ENCODE measurements at places on chromosomes 3 and 15.

GRCh38 chr15:57018151-57018550, 99.7 kb downstream of the TCF12 start:
- no peak for DNase-seq

DNA sequence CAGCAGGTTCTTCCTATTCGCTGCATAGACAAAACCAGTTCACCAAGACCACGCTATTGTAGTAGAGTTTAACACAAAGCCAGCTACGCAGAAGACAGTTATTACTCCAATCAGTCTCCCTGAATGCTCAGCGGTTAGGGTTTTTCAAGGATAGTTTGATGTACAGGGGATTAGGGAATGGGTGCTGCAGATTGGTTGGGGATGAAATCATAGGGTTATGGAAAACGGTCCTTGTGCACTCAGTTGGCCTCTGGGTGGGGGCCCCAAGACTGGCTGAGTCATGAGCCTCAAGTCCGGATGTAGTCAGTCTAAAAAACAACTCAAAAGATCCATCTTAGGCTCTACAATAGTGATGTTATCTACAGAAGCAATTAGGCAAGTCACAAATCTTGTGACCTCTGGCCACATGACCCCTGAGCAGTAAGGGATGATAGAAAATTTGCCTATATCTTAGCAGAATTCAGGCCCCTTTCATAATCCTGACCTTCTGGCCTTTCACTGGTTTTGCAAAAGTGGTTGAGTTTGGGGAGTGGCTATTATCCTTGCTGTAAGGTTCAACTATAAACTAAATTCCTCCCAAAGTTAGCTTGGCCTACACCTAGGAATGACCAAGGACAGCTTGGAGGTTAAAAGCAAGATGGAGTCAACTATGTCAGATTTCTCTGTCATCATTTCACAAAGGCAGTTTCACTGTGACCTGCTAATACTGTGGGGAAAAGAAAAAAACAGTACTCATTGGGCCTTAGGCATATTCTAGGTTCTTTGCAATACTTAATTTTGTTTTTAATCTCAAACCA, 57.7 kb downstream of the LIPC start:
- DNase-seq, result no peak

- no peak for DNase-seq
Observed at GRCh38 chr3:9916734-9917680, at the start of gene IL17RC. IL17RC (plus strand) TSS chr3:9917098; CDS start chr3:9917316, 218 bp downstream.

DNA sequence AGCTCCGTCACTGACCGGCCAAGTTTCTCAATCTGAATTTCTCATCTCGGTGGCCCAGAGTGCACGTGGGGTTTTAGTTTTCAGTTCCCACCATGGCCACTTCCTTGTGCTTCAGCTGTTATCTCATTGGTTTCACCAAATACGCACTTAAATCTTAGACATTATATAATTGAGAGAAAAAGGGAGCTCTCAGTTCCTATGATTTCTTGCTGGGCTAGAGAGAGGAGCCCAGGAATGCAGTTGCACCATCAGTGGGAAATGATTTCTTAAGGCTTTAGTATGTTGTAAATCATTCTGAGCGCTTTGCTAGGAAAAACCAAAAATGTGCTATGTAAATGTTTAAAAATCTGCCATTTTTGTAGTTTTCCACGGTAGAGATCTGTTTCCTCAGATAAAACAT, 53.2 kb downstream of the OXNAD1 start:
- DNase-seq, result no peak

DNA sequence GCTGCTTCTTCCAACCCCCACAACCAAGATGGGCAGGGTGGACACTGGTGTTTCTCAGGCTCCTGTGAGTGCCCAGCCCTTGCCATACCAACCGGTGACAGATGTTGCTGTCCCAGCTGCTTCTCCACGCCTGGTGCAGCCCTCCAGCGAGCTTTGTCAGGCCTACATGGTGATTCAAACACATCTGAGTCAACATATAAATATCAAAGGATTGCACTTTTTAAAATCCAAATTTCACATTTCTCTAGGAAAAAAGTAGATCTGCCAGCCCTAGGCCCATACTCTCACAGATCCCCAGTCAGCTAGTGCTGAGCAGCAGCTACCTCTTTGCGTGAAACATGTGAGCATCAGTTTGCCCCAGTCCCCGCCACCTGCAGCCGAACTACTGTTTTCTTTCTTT, 52.7 kb downstream of the RPN1 start:
- DNase-seq, result no peak

- no peak for DNase-seq
Observed at GRCh38 chr3:58329922-58330413, 2.7 kb upstream of the PXK start.

GRCh38 chr3:149353581-149354184, 20.2 kb upstream of the TM4SF18 start:
- DNase-seq, result no peak

GRCh38 chr15:91478717-91479191, 374.8 kb upstream of the SLCO3A1 start:
- DNase-seq, result no peak
